IgD-negative memory B cell (primary cell): ENCODE measurements at places on chromosomes 11 and 22. TPM values are rescaled to one million over a fixed set of nuclear protein-coding genes. Genes with fewer than 3 reads are reported as not detected.

APOA4 gene
- not detected for polyA plus RNA-seq

SOX6 gene
- polyA plus RNA-seq: not detected

OR52E2 gene
- not detected for polyA plus RNA-seq

ST14 gene
- 94.1 TPM for polyA plus RNA-seq
